ENCODE measurements at places on chromosomes 2 and 18. TPM values are rescaled to one million over a fixed set of nuclear protein-coding genes. Genes with fewer than 3 reads are reported as not detected.

Gene MTCL1
- 33.1 TPM for polyA plus RNA-seq

Gene MSTN
- polyA plus RNA-seq, result 3.6 TPM

Gene KIF1A
- 7.9 TPM for polyA plus RNA-seq

Gene CREG2
- 0.87 TPM for polyA plus RNA-seq

- DNase-seq, result no peak
Observed at GRCh38 chr2:197239434-197239833, 71.1 kb downstream of the ANKRD44 start.

Gene FAM228A
- 1.6 TPM for polyA plus RNA-seq

DNA sequence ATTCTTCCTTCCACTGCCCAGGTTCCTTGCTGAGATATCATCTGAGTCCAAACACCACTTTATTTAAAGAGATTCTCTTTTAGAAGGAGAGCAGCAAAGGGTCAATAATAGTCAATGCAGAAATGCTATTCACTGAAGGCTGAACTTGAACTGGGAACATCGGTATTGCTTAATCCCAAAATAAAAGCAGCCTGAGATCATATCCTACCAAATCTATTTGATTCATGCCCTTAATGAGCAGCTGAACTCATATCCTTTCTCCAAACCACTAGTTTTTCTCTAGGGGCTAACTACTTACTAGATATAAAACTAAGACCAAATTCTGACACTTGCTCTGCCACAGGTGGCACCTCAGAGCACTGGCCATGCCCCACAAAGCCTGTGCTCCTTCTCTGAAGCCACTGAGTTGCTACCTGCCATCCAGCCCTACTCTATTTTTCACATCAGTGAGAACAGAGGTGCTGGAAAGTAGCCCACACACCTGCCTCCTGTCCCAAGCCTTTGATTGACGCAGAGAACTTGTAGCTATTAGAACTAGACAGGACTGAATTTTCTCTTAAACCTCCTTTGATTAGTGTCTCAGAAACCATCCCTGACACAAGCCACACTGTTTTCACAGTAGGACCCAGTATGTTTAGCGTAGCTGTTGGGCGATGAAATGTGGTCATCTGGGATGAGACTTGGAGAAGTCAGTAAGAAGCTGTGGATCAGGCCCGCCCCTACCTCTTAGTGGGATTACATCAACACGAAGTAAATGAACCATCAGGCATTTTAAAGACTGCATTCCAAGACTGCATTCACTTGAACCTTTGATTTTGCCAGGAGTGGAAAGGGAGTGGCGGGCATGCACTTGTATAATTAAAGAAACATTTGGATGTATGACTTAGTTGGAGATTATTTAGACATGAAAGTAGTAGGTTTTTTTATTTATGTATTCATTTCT, 124.3 kb downstream of the RBMS1 start:
- DNase-seq, result no peak

Gene IL37
- polyA plus RNA-seq, result not detected

GRCh38 chr2:121638333-121638732, 10.9 kb downstream of the CLASP1 start:
- no peak for DNase-seq

DNA sequence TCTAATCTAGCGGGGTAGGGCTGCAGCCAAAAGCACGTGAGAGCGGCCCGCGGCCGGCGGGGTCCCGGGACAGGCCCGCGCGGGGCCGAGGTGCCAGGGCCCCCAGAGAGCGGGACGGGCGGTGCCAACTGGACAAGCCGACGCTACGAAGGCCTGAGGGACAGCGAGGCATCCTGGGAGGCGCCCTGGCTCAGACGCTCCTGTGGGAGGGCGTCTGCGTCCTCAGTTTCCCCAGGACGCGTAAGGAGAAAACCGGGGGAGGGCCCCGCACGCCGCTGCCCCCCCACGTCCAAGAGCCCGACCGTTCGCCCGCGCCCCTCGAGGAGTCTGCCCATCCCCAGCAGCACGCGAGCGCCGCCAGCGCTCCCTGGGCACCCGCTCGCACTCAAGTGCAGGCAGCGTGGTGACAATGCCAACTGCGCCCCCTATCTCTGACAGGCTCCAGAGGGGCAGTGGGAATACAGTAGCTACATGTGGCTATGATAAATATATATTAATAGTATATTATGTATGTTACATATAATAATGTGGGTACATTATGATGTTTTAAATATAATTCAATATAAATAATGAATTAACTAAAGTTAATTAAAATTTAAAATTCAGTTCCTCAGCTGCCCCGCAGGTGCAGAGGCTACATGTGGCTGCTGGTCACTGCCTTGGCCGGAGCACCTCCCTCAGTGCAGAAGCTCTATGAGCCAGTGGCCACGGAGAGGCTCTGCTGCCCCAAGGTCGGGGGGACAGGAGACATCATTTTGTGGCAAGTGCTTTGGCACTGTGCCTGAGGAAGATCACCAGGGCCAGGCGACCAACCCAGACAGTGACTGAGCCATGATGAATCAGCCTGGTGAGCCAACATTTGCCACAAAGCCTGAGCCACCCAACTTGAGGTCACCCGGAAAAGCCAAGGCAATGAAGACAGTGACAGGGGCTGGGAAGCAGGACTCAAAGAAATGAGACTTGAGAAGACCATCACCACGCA, 5.5 kb upstream of the SFT2D3 start:
- no peak for DNase-seq

- DNase-seq, result no peak
Observed at GRCh38 chr2:165743442-165743841, 50.6 kb downstream of the GALNT3 start.

Gene EVA1A
- polyA plus RNA-seq, result 12.6 TPM

All from left renal cortex interstitium (tissue), 4 donors.